SHP77 treated with DMSO at 0.1 percent for 48 hours (cell line): ENCODE measurements at places on chromosomes 2 and 18.

- no peak for DNase-seq
These were observed 309.3 kb downstream of the GBX2 start for GRCh38 chr2:235858881-235859280.

GRCh38 chr2:68974251-68974650 is at the start of gene GKN1:
GKN1 (plus strand) TSS chr2:68974636; CDS start chr2:68974678, 42 bp downstream.
- DNase-seq, result no peak

GRCh38 chr2:236949089-236949905 is 136.4 kb upstream of the COPS8 start:
- no peak for DNase-seq

- DNase-seq, result no peak
These were observed 235.2 kb downstream of the NAPG start for GRCh38 chr18:10760986-10761385.

DNA sequence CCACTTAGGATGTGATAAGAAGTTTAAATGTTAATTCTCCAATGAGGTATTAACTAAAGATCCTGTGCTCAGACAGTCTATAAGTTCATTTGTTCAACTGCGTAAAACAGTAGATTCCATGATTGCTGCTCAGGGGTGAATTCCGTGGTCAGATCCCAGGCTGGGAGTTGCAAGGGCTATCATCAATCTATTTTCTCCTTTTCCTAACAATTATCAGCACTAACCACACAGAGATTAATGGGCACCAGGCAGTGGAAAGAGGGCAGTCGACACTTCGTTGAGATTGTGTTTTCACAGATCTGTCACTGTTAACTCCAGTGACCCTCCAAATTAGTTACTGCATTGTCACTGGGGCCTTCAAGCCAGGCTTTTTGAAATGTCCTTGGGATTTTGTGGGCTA is 154.1 kb upstream of the SPRED2 start:
- DNase-seq, result no peak

DNA sequence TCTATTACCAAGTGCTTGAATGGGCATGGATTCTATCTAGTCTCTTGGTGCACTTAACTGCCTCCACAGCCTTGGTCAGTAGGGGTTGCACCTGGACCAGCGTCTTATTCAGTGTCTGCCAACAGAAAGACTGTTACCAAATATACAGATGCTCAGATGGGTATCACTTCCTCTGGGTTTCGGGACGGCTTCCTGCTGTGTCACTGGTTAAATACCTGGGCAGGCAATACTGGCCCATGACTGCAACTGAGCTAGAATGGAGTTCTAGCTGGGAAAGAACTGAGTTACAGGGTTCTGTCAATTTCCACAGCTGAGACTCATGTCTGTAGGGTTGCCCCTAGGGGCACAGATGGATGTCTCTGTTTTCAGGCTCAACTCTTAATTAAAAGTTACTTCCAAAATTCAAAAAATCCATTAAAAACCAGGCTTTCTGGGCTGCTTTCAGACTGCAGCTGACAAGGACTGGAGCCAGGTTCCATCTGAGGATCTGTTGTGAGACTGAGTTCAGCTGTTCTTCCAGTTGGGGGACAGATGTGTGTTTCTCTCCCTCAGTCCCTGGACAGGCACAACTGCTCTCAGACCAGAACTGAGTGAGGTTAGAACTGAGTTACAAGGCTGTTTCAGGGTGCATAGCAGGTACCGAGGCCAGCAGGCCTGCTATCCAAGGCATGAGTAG is 789.6 kb upstream of the SLC8A1 start:
- DNase-seq, result no peak

DNA sequence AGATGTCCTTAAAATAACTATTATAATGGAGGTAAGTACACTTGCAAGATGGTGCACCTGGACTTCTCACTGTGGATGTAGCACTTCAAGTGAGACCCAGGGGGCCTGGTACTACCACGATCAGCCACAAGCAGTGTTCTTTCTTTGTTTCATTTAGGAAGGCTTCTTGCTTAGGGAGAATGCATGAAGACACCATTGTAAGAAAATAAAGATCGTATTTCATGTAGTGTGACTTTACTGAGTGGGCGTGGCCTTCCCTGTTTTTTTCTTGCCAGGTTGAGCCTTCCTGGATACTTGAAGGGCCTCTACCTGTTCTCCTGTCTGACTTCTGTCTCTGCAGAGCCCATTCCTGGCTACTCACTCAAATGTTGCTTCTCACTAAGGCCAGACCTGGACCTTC is 615.6 kb upstream of the SOX11 start:
- no peak for DNase-seq

DNA sequence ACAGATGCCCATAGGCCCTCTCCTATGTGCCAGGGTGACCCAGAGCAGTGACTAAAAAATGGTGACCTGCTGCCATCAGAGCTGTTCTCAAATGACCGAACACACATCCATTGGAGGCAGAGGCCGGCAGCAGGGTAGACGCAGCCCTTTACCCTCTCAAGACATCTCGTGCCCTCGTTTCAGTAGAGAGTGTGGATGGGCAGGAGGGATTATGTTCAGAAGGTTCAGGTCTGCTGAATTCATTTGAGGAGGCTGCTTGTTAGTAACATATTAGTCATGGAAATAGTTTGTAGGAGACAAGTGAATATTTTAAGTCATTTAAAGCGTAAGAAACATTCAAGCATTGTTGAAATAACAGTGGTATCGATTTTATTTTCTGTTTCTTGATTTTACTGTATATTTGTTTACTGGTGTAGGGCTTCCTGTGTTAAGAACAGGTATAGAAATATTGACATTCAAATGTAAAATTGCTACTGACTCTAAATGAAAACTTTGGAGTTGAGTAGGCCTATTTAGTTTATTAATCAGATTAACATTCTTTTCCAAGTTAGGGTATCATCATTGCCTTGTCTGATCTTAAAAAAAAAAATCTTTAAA is 82.6 kb downstream of the ZNF532 start:
- no peak for DNase-seq

DNA sequence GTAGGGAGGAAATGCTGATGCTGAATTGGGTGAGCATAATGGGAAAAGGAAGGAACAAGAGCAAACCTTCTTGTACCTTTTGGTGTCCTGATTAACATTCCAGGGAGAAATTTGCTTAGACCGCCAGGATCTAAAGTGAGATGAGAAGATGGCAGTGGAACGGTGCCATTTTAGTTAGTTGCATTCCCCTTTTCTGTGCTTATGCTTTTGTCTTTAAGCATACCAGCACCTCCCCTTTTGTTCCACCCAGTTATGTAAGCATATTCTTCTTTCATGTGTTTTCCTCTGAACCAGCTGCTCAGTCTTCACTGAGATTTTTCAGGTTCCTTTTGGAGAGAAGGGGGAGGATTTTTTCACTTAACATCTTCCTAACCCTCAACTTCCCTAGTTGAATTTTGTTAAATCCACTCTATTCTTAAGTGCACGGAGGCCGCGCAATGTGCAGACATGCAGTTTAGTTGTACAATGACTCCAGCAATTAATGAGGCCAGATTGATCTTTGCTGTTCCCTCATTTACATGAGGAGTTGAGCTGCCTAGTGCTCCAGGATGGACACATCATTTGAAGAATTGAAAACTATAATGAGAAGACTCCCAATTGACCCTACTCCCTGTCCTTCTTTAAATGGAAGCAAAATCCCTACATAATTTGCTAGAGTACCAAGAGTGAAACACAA is 73.9 kb downstream of the MAP4K4 start:
- DNase-seq, result no peak

DNA sequence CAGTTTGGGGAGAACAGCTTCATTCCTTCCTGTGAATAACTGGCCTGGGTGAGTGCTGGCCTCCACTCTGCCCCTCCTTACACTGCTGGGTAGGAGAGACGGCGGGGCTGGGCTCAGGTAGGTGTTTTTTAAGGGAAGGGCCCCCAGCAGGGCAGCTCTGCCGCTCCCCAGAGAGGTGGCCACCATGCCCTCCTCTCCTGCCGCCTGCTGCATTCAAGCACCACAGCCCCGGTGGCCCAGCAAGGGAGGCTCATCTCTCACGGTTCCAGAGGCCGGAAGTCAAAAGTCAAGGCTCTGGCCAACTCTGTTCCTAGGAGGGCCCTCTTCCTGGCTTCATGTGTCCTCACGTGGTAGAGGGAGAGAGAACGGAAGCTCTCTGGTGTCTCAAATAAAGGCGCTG is 81.1 kb downstream of the SH3BP4 start:
- no peak for DNase-seq

- no peak for DNase-seq
These were observed 112.8 kb downstream of the NBAS start for GRCh38 chr2:15448250-15448839.

DNA sequence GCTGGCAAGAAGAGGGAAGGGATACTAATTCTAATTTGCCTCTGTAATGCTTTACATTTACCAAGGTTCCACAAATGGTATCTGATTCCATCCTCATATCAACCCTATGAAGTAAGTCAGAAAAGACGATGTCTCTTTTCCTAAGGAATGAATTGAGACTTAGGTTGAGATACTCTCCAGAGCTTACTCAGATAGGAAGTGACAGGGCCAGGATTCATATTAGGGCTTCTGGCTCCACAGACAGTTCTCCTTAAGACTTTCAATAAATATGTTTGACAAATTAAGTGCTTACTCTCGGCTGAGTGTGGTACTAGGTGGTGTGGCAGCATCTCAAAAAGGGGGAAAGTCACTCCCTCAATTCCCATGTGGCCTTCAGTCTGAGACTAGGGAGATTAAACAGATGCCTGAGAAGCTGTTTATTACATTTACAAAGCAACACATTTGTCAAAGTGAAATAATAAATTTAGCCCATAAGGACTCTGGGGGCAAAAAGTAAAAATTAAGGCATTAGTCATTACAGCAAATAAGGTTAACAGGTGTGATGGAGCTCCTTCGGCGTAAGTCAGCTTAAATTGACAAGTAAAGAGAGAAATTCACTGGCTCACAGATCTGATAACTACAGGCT is 14.2 kb downstream of the CDK15 start:
- DNase-seq, result no peak

DNA sequence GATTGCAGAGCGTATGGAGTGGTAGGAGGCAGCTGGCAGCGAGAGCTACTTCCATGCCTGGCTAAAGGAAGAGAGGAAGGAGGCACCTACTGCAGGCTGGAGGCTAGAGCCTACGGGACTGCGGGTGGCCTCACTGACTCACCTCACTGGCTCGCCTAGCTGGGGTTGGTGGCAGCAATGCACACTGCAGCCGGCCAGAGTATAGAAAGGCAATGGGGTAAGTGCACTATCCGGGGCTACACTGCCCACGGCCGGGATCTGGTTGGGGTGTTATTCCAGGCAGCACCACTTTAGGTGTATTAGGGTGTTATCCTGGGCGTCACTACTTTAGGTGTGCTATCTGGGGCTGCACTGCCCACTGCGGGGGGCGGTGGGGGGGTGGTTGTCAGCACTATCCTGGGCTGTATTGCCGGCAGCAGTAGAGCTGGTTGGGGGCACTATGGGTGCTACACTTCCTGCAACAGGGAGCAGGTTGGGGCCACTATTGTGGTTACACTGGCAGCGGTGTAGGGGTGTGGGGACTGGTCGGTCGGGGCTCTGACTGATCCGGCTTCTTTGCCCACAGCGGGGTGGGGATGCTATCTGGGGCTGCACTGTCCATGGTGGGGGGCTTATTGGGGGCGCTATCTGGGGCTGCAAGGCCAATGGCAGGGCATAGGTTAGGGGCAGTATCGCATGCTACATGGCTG is 33.3 kb upstream of the ANKRD62 start:
- no peak for DNase-seq

DNA sequence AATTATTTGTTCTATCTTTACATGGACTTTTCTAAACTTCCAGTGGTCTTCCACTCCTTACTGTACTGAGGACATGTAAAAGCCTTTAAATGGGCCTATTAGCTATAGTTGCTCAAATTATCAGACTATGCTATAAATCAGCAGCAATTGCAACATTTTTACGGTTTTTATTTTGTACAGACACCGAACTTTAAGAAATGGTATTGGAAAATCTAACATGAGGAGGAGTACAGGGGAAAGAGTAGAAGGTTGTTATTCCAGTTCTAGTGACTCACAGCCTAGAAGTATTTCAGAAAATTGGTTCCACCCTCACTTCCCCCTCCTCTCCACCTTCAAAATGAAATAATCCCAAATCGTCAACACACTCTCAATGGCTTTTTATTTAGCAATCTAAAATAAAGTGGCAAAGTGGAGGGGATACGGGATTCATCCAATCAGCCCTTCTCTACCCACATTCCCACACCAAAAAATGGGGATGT is 1.1 kb downstream of the NCKAP1 start:
- DNase-seq, result no peak

GRCh38 chr2:37167636-37168180 is 10.9 kb upstream of the EIF2AK2 start:
- DNase-seq, result no peak

DNA sequence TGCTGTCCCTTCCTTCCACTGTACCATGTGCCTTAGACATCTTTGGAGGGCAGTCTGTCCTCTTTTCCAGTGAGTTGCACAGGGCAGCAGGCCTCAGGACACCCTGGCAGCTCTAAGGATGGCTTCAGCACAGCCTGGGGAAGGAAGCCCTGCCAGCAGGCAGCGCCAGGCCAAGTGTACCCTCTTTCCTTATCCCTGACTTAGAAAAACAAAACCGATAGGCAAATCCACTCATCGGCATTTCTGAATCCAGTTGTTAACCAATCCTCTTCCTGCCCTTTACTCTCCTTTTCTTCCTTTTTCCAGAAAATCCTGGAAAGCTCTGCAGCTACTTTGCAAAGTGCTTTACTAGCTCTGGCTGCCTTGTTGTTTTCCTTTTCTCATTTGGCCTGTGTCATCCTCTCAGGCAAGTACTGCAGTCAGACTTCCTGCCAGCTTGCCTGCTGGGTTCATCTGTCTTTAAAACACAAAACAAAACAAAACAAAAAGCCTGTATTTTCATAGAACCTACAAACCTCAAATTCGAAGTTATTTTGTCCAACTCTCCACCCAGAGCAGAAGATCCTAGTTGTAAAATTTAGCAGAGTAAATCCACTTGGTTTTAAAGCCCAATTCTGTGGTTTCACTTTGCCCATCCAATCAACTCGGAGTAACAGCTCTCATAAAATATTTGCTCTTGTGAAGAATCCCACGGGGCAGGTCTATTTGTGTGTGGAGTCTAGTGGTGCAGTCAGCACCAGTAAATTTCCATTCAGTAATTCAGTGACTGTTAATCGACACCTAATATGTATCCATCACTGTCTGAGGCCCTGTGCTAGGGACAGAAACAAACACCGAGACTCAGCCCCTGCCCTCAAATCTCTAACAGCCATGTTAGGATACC is 45.2 kb downstream of the PCBP1 start:
- peak; percentile 89 for DNase-seq

GRCh38 chr2:84302513-84303412 is 156.3 kb downstream of the SUCLG1 start:
- peak; percentile 26 for DNase-seq

DNA sequence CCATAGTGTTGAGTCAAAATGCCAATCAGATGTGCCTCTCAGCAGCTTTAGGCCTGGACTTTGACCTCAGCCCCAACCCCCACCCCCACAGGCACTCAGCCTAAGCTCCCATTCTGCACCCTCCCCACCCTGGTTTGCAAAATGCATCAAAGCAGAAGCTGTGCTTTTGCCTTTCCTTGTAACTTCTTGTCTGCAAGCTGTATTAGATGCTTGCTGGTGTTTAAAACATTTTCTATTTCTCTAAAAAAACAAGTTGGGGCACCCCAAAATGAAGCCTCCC is 26.6 kb upstream of the STEAP3 start:
- no peak for DNase-seq

GRCh38 chr18:28127763-28128658 is 48.9 kb downstream of the CDH2 start:
- no peak for DNase-seq

GRCh38 chr18:22283397-22283796 is 114.0 kb downstream of the GATA6 start:
- DNase-seq, result no peak
